ENCODE measurements at places on chromosomes 2 and 18.
A peak's percentile ranks its signal among the peaks of the same experiment; 100 is the strongest.

GRCh38 chr2:17518212-17519154 lies at the start of gene RAD51AP2:
TSS of gene RAD51AP2 (minus strand) at chr2:17518440. CDS start at chr2:17518415, 25 bp downstream.
- DNase-seq = peak; percentile 6

DNA sequence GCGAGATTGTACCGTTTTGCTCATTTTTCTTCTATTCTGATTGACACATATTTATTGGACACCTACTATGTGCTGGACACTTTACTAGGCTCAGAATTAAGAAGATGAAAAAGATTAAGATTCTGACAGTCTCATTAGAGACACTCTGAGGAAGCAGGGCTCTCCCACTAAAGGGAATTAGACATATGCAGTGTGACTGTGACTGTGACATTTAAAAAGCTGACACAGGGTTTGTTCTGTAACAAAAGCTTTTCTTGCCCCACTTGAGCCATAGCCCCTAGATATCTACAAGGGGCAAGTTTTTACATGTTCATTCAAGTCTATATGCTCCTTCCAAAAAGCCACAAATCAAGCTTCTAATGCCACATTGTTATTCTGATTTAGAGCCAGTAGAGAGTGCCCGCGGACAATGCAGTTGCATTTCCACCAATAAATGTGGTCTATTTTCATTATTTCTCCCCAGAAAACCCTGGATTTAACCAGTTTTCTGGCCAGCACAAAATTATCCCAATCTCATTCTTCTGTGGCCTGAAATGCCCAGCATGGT lies 9.8 kb downstream of the ARHGAP25 start:
- DNase-seq = no peak

DNA sequence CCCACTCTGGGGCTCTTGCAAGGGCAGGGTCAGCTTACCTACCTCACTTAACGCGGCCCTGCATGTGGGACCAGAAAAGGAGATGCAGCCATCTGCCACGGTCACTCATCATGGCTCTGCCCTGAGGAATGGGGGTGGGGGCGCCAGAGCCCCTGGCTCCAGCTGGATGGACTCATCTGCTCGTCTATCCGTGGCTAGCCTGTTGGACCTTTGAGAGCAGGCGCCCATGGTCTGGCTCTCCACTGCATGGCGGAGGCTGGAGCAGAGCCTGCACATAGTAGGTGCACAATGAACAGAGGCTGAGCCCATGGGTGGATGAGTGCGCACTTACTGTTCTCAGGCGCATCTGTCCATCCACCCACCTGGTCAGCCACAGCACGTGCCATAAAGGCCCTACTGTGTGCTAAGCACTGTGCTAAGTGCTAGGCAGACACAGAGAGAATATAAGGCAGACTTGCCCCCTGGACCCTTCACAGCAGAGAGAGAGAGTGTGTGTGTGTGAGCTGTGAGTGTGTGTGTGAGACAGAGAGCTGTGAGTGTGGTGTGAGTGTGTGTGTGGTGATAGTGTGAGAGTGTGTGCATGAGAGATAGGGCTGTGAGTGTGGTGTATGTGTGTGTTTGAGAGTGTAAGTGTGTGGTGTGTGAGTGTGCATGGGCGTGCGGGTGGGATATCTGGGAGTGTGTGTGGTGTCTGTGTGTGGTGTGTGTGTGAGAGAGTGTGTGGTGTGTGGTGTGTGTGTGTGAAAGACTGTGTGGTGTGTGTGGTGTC lies 151.3 kb downstream of the TFCP2L1 start:
- DNase-seq = no peak

DNA sequence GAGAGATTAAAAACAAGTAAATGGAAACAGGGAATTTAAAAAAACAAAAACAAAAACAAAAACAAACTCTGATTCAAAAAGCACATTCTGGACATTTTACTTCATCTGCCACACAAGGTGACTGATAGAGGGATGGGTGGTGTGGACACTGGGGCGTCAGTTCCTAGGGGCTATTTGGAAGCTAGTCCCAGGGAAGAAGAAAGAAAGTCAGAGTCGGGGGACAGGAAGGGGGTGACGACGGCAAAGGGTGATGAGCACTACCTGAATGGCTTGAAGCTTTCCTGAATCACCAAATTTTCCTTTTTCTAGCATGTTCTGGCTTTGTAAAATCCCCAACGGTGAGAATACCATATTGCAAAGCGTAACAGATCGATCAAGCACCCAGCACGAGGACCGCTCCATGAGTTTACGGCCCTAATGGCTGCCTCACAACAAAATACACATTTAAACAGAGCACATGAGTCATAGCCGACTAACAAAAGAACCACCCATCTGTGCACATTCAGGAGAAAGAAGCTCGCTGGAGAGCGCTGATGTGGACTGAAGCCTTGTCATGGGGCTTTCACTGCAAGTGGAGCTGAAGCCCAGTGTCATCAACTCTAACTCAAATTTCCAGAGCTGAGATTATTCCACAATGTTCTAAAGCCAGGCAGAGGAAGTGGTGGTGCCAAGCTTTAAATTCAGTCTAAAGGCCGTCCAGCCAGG lies 178.9 kb downstream of the LNPK start:
- DNase-seq = no peak

DNA sequence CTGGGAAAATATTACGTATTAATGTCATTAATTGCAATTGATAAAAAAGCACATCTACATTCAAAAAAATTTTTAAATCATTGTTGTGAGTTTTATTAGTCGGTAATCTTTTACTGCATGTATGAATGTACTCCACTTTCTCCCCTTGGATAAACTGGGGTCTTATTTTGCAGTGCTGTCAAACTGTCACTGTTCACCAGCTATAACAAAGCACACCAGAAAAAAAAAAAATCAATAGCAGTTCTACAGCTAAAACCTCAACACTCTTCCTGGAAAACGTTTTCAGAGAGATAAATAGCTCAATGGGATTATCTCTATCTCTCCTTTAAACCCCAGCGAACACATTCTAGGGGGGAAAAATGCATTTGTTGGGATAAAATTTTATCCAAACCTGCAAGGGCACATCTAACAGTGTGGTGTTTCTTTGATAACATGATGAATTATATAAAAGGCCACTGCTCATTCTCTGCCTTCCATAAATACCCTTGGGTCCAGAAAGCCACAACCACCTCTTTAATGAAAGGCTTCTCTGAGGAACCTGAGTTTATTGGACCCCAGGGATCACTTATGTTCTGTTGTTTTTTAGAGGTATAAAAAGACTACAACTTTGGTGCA lies 219.9 kb downstream of the CDH20 start:
- DNase-seq = no peak

DNA sequence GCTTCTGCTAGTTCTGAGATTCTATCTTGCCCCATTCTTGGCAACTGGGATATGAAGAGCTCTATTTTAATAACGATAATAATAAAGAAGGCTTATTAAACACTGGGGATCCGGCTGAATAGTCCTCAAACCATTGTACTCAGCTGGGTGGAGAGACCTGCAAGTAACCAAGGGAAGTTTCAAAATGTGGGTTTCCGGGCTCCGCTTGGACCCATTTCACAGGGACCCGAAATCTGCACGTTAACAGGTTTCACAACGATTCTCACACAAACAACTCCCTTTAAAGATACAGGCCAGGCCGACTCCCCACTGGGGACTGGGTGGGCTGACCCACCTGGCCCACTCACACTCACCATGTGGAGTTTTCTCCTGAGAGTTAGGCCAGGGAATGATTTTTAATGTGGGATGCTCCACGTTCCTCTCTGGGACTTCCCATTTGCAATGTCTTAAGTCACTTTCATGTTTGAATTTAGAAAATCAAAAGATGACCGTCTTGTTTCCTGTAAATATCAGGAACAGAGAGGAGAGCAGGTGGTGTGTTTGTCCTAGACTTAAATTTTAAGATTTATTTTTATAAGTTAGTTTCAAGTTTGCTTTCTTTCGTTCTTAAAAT lies 96.3 kb downstream of the SH3RF3 start:
- DNase-seq = no peak

- DNase-seq = no peak
Observed at GRCh38 chr2:126750506-126750905, 94.5 kb downstream of the GYPC start.

DNA sequence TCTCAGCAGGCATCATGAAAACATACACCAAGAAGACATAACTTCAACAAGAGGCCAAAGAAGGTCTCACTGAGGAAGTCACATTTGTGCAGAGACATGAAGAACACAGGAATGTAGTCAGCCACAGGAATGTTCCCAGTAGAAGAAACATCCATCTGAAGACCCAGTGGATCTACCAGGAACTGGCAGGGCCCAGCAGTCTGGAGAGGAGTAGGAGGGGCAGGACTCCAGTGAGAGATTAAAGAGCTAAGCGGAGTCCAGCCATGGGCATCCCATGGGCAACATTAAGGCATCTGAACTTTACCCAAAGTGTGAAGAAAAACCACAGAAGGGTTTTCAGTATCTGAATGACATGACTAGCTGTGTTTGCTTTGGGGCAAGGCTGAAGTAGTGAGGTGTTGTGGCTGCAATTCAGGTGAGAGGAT lies 103.1 kb downstream of the UPP2 start:
- no peak for DNase-seq

- DNase-seq = no peak
Observed at GRCh38 chr18:76255070-76255683, 239.9 kb downstream of the ZNF516 start.

DNA sequence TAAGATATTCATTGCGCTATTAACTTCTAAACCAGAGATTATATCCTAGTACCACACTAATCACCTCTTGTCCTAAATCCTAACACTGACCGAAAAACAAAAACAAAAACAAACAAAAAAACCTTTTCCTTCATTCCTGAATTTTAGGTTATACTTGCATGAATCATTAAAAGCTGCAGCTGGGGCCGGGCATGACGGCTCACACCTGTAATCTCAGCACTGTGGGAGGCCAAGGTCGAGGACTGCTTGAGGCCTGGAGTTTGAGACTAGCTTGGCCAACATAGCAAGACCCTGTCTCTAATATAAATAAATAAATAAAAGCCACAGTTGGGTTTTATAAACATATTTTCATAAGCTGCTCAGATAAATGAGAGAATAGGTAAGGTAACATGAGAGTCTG lies 60.0 kb downstream of the GDF7 start:
- DNase-seq = no peak

- DNase-seq = no peak
Observed at GRCh38 chr2:58594175-58594574, 353.1 kb upstream of the FANCL start.

DNA sequence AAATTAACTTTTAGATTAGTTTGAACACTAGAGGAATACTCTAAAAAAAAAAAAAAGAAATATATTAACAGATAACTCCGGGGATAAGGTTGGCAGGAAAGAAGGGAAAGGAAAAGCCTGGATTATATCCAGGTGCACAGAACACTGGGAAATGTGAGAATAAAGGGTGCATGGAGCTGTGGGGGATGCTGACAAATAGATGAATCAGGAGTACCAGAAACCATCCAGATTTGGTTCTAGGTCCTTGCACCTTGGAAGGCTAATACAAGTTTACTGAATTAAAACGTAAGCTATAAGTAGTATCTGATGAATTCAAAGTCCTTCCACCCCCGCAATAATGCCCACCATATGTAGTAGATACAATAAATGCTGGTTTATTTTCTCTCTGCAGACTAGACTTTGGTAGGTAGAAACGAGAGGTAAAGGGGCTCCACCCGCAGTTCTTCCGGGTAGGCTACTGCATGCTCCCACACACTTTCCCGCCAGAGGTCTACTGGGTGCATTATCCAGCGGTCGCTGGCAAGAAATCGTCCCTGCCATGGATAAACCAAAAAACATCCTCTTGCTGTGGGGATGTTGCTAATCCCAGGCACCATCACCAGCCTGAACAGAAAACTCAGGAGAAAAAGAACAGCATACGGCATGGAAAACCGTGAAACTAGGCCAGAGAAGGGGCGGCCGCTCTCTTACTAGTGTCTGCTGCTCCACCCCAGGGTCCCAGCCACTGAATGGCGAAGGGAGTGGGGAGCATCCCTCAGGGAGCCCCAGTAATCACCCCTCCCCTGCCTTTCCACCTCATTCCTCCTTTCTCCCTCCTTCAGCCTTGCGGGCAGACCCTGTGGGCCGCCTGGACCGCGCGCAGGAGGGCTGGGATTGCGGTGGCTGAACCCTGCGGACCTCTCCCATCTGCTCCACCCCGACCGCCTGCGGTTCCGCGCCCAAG lies 1.5 kb downstream of the CNRIP1 start:
- DNase-seq = no peak

DNA sequence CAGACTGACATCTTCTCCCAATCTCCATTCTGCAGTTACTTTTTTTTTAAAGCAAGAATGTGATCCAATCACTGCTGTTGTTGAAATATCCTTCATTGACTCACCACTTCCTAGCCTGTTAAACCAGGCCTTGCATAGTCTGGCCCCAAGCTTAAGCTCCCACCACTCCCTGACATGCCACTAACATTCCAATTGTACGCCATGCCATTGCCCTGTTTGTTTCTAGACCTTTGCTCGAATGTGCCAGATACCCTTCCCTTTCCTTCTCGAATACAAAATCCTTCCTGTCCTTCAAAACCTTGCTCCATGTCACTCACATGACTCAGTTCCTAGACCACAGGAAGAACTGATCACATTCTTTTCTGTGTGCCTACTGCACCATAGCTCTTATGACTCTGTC lies 224.2 kb downstream of the CYRIA start:
- no peak for DNase-seq

GRCh38 chr2:20415511-20415918 lies 31.4 kb upstream of the RHOB start:
- DNase-seq = no peak

DNA sequence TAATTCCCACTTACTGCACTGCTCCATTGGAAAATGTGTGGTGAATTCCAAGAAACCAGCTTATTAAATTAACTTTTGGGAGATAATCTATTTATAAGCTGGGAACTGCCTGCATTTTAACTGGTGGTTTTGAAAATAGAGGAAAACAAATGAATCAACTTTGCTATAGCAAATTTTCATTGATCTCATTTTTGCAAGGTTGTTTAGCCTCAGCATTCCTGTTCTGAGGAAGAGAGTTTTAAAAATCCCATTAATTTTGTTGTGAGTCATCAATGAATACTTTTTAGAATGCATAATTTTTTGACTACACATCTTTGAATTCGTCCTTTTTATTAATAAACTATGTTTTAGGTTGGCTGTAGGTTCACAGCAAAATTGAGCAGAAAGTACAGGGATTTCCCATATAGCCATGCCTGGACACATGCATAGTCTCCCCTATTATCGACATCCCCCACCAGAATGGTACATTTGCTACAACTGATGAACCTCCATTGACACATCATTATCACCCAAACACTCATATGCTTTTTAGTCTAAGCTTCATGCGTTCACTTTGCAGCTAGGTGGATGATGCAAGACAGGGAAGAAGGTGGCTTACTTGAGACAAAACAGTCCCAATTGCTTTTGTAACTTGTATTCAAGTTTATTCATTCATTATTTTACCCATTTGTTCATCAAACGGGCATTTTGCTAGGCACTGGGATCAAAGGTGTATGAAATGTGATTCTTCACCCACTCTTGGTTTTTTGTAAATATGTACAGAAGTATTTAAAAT lies 106.9 kb downstream of the ZNF521 start:
- DNase-seq = no peak

- no peak for DNase-seq
Observed at GRCh38 chr18:32801228-32801627, 28.4 kb upstream of the KLHL14 start.

GRCh38 chr2:114024326-114024725 lies 134.4 kb downstream of the ACTR3 start:
- no peak for DNase-seq

GRCh38 chr2:167750675-167751074 lies 496.7 kb downstream of the STK39 start:
- no peak for DNase-seq

Data from stimulated activated CD4-positive, alpha-beta T cell treated with anti-CD3 and anti-CD28 coated beads, Interleukin-1b, Interleukin-23, amount 100 ng/mL, for 4 hours (primary cell).